ENCODE measurements at places on chromosomes 12 and 14. TPM values are rescaled to one million over a fixed set of nuclear protein-coding genes. Genes with fewer than 3 reads are reported as not detected.

TOMM20L gene
- total RNA-seq, result not detected

CMA1 gene
- 0.34 TPM for total RNA-seq

GRCh38 chr14:95138876-95139275 is 18.5 kb downstream of the DICER1 start:
- H3K27ac ChIP-seq, result no peak overlapping the region
- H3K27me3 ChIP-seq, result no peaks in the 10 kb centered on the region
- H3K4me1 ChIP-seq, result peaks cover 25% of the 10 kb centered on the region
- DNase-seq, result no peak

DNA sequence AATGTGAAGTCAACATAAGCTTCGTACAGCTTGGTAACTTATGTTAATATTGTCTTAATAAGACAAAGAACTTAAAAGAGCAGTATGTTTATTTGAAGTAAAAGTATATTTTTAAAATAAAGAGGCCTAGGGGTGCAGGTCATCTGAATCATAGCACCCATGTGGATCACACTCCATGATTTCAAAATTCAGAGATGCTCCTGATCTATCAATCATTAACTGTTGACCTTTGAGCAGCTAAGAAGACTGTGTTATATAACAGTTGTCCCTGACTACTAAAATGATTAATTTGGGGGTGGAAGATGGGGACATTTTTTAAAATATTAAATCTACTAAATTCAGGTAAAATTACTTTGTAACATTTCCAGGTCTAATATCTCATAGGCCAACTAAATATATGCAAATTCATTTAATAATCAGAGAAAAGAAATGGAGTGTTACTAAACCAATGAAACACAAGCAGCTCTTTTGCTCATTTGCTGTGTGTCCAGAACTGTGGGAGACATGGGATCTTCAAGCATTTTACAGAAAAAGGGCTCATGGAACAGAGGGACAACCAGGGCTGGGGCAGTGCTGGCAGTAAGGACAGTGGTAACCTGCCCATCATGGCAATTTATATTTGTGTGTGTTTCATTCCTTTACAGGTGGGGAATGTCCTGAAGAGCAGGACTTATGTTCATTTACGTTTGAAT is 120.7 kb upstream of the PCED1B start:
- H3K27me3 ChIP-seq, result no peaks in the 10 kb centered on the region
- DNase-seq, result no peak
- H3K36me3 ChIP-seq, result no peaks in the 10 kb centered on the region
- no peak overlapping the region for H3K4me3 ChIP-seq

- DNase-seq, result peak; percentile 58
- H3K27ac ChIP-seq, result no peak overlapping the region
- H3K4me3 ChIP-seq, result no peak overlapping the region
- peaks cover 4% of the 10 kb centered on the region for H3K27me3 ChIP-seq
- no peaks in the 10 kb centered on the region for H3K36me3 ChIP-seq
Observed at GRCh38 chr14:69535230-69535848, 39.3 kb downstream of the CCDC177 start.

DNA sequence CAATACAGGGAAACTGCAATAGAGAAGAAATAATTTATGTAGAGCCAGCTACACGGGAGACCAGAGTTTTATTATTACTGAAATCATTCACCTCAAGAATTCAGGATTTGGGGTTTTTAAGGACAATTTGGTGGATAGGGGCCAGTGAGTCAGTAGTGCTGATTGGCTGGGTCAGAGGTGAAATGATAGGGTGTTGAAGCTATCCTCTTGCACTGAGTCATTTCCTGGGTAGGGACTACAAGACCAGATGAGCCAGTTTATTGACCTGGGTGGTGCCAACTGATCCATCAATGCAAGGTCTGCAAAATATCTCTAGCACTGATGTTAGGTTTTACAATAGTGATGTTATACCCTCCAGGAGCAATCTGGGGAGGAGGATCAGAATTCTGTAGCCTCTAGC is 486.3 kb downstream of the LRIG3 start:
- no peak for DNase-seq
- H3K27ac ChIP-seq, result no peak overlapping the region
- H3K4me1 ChIP-seq, result no peaks in the 10 kb centered on the region
- no peaks in the 10 kb centered on the region for H3K27me3 ChIP-seq
- H3K4me3 ChIP-seq, result no peak overlapping the region
- no peaks in the 10 kb centered on the region for H3K36me3 ChIP-seq

DNA sequence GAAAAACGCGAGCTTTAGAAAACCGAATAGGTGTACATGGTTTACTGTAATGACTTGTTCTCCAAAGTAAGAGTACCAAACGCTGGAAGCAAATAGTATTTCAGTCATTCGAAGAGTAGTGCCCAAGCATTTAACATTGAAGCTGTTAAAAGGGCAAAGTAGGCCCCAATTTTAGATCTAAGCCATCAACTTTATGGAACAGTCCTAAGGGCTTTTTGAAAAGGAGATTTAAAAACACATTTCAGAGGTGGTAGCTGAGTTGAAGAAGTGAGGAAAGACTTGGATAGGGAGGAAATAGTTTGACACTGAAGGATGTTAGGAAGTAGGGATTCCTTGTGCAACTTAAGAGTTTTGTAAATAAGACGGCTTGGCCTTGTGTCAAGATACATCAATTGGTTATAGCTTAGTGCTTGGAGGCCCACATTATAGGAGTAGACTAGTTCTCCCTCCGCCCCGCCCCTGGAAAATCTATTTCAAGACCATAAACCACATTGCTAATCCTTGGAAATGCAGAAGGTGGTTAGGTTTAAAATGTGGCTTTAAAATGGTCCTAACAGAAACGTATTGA is 783 bp upstream of the TUBA1B start:
- H3K27ac ChIP-seq, result no peak overlapping the region
- H3K4me1 ChIP-seq, result no peaks in the 10 kb centered on the region

GRCh38 chr14:84458881-84459280 is 1071.1 kb upstream of the FLRT2 start:
- no peak overlapping the region for H3K4me3 ChIP-seq
- no peak for DNase-seq
- H3K4me1 ChIP-seq, result peaks cover 3% of the 10 kb centered on the region

DNA sequence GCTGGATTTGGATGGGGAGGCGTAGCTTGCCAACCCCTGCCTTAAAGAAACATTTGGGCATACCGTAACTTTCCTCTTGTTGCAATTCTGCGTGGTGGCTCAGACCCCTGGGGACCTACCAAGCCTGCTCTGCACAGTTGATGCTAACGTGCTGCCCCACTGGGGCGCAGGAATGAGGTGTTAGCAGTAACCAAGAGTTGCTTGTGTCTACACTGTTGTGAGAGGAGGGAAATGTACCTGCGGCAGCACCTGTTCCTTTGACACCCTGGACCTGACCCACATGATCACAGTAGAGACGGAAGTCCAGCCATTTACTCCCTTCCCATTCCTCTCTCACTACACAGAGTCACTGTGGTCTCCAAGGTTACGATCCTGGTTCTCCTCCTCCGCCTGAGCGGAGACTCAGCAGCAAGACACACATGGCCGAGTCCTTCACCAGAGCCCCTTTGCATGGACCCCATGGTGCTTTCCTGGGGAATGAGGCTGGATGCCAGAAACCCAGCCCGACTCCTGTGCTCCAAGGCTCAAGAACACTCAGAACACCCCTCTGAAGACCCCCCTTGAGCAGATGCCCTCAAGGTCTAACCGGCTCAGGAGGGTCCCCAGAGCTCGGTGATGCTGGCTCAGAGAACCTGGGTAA is 84.8 kb downstream of the FBXL14 start:
- H3K36me3 ChIP-seq, result no peaks in the 10 kb centered on the region
- H3K27ac ChIP-seq, result no peak overlapping the region
- no peaks in the 10 kb centered on the region for H3K27me3 ChIP-seq
- H3K4me1 ChIP-seq, result no peaks in the 10 kb centered on the region
- no peak overlapping the region for H3K4me3 ChIP-seq

- H3K27me3 ChIP-seq, result no peaks in the 10 kb centered on the region
- H3K4me3 ChIP-seq, result no peak overlapping the region
- peak; percentile 64 for DNase-seq
- no peaks in the 10 kb centered on the region for H3K4me1 ChIP-seq
- no peak overlapping the region for H3K27ac ChIP-seq
Observed at GRCh38 chr12:59403259-59403932, 192.4 kb upstream of the SLC16A7 start.

DNA sequence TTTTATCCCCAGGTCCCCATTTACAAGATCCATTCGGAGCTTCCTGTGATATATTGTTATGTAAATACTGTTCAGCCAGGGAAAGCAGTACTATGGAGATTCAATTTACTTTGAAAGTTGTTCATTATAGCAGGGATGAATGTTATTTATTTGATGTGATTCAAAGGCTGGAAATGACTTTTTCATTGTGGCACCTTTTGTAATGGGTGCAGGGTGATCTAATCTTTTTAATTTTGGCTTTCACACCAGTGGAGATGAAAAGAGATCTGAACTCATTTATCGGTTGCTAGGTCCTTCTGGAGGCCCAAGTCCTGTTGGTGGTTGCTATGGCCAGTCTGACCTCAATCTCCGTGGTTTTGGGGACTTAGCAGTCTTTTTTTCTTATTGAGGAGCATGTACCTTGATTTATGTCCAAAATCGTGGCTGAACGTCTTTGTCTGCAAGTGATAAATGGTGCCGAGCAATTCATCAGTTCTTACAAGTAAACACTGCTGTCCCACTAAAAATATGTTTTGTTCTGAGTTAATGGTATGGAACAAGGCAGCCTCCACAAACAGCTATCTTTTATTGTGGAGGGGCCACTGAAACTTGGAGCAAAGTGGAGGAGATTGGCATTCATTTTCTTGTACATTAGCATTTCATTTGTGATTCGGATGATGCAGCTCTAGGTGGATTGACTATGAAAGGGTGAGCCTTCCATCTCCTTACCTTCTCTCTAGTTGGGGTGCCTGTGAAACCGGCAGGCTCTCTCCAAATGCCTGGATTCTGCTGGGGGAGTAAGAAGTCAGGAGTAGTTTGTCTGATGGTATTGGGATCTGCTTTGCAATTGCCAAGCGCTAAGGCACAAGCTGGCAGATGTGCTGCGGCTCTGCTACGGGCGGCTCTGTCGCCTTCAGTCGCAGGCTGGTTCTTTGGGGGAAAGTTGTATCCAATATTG is 2.0 kb downstream of the RMST start:
- H3K27me3 ChIP-seq, result peaks cover 41% of the 10 kb centered on the region
- H3K4me3 ChIP-seq, result no peak overlapping the region
- no peaks in the 10 kb centered on the region for H3K36me3 ChIP-seq
- DNase-seq, result peak; percentile 11

DNA sequence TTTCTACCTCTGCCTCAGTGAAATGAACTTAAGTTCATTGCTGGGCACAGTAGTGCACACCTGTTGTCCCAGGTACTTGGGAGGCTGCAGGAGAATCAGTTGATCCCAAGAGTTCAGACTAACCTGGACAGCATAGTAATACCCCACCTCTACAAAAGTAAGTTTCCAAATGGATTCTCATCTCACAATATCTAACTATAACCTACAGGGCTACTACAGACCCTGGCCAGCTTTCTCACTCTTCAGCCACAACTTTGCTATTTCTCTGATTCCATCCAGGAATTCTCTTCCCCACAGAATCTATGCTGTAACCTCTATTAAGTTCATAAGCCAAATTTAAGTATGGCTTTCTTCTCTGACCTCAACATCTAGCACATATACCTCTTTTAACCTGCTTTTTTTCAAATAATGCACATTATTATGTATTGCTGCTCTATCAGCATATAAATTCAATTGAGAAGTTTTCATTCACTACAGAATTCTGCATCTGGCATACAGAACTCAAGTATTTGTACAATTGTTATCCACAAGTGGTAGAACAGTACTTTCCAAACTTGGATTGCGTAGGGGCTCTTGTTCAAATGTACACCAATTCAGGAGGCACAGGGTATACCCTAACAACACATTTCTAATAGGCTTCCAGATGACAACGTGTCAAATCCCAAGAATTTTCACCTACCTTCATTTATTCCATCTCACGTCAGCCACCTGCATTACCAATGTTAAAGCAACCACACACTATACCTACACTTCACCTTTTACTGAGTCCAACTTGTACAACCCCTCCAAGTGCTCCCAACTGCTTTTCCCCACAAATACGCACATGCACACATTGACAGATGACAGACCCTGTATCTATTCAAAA is 3.8 kb downstream of the RPS29 start:
- H3K27me3 ChIP-seq, result no peaks in the 10 kb centered on the region
- DNase-seq, result no peak
- H3K4me3 ChIP-seq, result no peak overlapping the region
- peaks cover 20% of the 10 kb centered on the region for H3K36me3 ChIP-seq

GRCh38 chr12:115504306-115505290 is 772.9 kb downstream of the MED13L start:
- no peak overlapping the region for H3K4me3 ChIP-seq
- no peaks in the 10 kb centered on the region for H3K27me3 ChIP-seq
- DNase-seq, result no peak
- peak overlapping the region; percentile 55 for H3K27ac ChIP-seq

GRCh38 chr12:23949348-23950209 is at the start of gene SOX5:
TSS of gene SOX5 (minus strand) at chr12:23949670. CDS start at chr12:23949601, 69 bp downstream.
- H3K27ac ChIP-seq, result no peak within 1 kb of the TSS
- H3K4me3 ChIP-seq, result peak within 1 kb of the TSS; percentile 11
- H3K27me3 ChIP-seq, result no peaks in the 10 kb centered on the region

DNA sequence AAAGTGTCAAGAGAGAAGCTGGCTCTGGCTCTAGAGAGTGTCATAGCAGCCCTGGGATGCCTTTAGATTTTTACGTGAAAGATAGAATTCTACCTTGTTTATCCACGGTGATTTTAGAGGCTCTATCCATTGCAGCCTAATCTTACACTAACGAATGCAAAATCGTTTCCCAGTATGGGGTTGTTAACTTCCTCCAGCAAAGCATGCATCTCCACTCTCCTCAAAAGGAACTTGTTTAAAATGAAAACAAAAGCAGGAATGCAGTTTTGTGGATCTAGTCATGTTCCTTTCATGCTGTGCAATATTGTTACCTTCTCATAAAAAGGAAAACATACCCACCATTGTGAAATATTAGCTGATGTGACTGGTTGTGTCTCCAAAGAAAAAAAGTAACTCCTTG is 88.4 kb downstream of the ANO2 start:
- no peak overlapping the region for H3K27ac ChIP-seq
- H3K4me1 ChIP-seq, result no peaks in the 10 kb centered on the region
- peaks cover 26% of the 10 kb centered on the region for H3K27me3 ChIP-seq
- no peak overlapping the region for H3K4me3 ChIP-seq
- DNase-seq, result no peak
